ENCODE measurements at places on chromosomes 3 and 15. TPM values are rescaled to one million over a fixed set of nuclear protein-coding genes. Genes with fewer than 3 reads are reported as not detected.

DNA sequence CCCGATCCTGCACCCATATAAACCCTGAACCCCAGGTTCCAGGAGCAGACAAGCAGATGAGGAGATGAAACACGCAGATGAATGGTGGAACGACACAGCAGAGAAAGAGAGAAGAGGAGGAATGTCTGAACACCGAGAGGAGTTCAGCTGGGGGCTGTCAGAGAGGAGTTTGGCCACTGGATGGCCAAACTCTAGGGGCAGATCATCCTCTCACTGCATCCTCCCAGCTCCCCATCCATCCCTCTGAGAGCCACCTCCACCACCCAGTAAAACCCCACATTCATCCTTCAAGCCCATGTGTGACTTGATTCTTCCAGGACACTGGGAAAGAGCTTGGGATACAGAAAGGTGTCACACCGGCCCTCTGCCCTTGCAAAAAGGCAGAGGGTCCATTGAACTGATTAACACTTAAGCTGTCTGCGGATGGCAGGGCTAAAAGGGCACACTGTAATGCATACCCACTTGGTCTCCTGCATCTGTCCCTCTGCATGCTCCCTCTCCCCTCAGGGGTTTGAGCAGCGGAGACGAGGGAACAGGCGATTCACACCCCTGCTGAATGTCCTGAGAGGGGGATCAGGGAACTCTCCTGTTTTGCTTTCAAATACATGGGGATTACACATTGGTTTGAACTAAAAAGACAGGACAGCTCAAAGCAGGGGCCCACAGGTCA, 53.8 kb downstream of the TMED3 start:
- no peak for DNase-seq

DNA sequence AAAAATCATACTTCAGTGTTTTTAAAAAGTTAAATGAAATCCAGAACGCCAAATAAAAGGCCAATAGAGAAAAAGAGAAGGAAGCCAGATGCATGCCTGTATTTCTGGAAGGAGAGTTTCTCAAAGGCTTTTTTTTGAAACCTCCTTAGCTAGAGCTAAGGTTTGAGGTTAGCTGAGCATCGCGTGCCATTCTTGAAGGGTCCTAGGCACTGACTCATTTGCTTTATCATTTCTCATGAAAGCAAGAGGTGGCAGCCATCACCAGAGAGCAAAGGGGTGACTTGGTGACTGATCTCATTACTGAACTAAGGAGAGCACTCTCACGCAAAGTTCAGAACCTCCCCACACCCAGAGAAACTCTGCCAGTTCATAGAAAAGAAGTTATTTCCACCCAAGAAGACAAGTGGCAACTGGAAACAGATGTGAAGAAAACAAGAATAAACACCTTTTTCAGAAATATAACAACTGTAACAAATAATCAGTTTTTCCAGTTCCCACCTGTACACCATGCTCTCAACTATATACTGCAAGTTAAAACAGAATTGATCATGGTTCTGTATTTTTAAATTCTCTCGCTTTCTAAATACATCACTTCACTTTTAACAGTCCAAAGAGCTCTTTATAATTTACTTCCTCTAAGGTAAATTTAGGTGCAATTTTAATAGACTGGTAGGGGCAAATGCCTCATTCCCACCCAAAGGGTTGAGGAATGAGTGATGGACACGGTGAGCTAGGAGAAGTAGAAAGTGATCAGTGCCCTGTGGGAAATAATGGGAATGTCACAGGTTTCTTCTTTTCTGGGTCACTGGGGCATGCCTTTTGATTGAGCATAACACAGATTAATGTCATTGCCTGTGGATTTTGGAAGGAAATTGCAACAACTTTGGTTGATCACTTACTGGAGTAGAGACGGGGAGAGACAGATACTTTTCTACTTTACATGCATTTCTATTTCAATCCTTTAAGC, 24.7 kb downstream of the GPR15 start:
- DNase-seq, result no peak

GRCh38 chr3:51813539-51813938, 34.5 kb upstream of the IQCF6 start:
- DNase-seq, result no peak

GRCh38 chr3:184227481-184227935, 1.9 kb upstream of the VWA5B2 start:
- no peak for DNase-seq

GRCh38 chr15:65333856-65334255, 29.4 kb downstream of the RNU5B-1 start:
- DNase-seq, result no peak

DNA sequence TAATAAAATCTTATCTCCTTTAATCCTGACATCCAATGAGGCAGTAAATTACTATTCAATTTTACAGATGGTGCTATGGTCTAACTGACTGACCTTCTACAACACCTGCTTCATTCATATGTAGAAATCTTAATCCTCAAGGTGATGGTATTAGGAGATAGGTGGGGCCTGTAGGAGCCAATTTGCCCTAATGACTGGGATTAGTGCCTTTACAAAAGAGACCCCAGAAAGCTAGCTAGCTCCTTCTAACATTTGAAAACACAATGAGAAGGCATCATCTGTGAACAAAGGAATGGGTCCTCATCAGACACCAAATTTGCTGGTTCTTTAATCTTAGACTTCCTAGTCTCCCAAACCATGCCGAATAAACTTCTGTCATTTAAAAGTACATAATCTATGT, 137.4 kb upstream of the UBP1 start:
- no peak for DNase-seq

DNA sequence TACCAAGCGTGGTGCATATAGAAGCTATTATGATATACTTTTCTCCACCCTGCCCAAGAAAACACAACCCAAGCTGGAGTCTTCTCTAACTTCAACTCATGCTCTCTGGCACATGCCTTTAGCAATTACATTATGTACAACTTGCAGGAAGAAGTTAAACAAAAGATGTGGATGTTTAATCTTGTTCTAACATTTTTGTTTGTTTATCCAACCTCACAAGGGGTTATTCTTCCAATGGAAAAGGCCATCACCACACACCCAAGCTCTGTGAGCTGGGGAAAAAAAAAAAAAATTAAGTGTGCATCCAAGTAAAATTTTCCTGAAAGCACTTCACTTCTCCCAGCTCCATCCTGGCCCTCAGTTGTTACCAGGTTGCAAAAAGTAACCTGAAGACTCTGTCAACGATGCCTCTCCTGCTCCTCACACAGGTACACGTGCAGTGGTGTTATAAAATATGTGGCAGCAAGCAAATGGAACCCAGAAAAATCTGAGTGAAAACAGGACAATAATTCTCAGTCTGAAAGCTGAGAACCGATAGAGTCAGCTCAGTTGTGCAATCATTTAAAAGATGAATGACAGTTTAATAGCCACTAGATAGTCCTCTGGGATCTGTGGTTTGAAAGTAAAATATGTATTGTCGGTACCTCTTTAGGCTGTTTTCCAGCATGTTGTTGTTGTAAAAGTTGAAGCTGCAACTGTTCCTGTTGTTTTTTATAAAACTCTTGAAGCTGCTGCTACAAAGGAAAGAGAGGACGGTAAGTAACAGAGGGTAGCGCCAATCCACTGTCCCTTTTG, 531.4 kb downstream of the FOXP1 start:
- DNase-seq, result no peak

GRCh38 chr3:49845694-49846093, 10.7 kb downstream of the TRAIP start:
- DNase-seq, result peak; percentile 82

GRCh38 chr3:178588628-178589027, 52.4 kb downstream of the KCNMB2 start:
- no peak for DNase-seq

GRCh38 chr3:168548719-168549118, 453.0 kb upstream of the GOLIM4 start:
- DNase-seq, result no peak

DNA sequence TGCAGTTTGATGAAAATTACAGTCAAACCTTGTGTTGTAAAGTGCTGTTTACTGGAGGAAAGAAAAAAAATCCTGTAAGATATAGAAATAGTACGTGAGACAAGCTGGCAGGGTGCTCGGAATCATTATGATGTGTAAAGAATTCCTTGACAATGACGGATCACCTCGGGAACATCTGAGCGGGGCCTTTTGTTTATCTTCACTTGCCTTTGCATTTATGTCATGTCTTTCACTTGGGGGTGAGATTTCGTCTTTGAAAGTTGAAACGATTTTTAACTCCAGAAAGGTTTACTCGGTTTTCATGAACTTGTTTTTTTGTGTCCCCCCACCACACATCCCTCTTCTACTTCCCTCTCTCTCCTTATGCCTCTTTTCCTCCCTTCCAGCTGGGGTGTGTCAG, 128.3 kb upstream of the VEPH1 start:
- DNase-seq, result no peak

DNA sequence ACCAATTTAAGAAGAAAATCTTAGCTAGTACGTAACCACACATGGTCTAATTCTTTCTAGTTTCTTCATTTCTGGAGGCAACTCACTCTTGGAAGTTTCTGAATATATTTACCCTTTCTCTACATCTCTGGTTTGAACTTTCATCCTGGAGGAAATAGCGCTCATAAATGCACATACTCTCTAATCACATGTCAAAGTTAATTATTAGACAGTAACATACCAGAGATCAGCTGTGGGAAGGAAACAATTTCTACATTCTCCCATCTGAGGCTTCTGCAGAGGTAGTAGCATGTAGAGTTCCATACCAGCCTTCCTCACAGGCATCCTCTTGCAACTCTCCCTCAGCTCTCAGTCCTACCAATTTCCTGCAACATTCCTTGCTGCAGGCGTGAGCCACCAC, 132.5 kb downstream of the RBPMS2 start:
- peak; percentile 91 for DNase-seq

Gene CCDC13
- 0.40 TPM for polyA plus RNA-seq

Gene TM4SF18
- polyA plus RNA-seq, result 6.6 TPM

Gene ISL2
- 2.6 TPM for polyA plus RNA-seq

Gene LMAN1L
- not detected for polyA plus RNA-seq

Gene CHRNA7
- 15.8 TPM for polyA plus RNA-seq

Gene CCDC80
- 27.6 TPM for polyA plus RNA-seq

Gene STOML1
- 9.6 TPM for polyA plus RNA-seq

All from large intestine (tissue), 12 donors.